Activated T-cell treated with anti-CD3 and anti-CD28 coated beads for 48 hours (primary cell): ENCODE measurements at places on chromosomes 1 and 21.

DNA sequence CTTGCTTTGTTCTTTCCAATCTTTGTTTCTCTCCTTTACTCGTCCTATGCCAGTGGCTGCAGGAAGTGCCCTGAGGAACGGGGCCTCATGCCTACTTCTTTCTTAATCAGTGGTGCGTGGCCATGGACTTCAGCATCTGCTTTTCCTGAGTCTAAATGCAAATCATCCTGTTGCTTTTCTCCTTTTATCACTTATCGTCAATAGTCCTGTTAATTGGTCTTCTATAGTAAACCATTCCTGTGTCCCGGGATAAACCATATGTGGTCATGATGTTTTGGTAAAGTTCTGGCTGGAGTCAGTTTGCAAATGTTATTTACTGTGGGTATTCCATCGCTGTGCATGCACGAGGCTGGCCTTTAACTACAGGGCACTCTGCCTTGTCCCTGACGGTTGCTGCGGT is 47.5 kb downstream of the AGPAT3 start:
- DNase-seq = no peak

DNA sequence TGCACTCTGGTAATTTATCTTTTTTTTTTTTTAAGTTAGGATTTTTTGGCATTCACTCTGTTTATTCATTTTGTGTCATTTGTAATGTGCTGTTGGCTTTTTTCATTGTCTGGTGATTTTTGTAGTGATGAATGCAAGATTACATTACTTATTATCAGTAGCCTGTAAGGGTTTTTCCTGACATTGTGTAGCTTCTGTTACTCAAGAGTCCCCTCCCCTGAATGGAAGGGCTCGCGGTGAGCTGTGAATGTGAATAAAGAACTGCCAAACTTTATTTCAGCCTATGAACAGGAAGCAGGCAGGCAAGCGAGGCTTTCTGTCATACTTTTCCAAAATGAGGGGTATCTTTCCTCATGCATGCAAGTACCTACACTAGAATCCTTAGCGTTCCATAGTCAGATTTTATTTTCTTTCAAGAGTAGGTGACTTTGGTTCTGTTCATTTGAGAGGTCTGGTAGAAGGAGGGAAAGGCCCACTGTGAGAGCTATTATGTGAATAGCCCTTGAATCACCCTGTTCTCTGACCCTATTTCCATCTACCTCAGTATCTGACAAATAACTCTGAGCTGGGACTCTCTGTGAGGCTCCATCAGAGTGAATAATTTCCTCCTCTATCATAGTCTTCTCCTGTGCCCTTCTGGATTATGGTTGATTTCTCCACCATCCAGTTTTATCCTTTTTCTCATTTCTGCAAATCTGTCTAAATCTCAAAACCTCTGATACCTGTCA is 114.0 kb downstream of the CD247 start:
- no peak for DNase-seq

DNA sequence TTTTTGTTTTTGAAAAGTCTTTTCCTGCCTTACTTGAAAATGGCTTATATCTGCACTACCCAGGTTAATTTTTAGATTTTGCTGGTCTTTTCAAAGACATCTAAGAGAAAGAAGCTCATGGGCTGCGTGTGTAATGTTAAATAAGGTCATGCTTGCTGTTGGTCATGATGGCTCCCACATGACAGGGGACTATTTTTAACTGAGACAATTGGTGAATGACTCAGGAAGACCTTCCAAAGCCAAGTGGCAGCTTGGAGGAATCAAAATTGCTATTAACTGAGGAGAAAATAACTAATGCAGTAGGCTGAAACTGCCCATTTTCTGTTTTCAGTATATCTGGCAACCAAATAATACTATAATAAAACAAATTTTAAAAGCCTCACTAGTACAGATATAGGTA is 117.1 kb upstream of the SPAG17 start:
- DNase-seq = no peak

- DNase-seq = no peak
Observed at GRCh38 chr1:41518471-41518870, 34.0 kb upstream of the EDN2 start.

DNA sequence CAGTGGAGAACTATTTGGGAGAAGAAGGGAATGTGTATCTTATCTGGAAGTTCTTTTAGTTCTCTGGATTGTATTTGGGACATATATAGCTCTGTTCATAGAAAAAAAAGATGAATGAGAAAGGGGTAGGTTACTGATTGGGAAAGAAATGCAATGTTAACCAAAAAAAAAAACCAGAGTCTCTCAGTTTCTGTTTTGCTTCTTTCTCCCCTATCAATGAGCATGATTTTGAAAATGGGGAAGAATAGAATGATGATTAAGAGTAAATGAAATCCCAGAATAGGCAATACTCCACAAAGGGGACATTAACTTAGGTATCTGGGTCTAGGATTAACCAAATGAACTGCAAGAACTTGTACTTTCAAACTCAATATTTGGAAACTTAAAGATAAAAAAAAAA is 92.9 kb downstream of the RHOU start:
- no peak for DNase-seq

DNA sequence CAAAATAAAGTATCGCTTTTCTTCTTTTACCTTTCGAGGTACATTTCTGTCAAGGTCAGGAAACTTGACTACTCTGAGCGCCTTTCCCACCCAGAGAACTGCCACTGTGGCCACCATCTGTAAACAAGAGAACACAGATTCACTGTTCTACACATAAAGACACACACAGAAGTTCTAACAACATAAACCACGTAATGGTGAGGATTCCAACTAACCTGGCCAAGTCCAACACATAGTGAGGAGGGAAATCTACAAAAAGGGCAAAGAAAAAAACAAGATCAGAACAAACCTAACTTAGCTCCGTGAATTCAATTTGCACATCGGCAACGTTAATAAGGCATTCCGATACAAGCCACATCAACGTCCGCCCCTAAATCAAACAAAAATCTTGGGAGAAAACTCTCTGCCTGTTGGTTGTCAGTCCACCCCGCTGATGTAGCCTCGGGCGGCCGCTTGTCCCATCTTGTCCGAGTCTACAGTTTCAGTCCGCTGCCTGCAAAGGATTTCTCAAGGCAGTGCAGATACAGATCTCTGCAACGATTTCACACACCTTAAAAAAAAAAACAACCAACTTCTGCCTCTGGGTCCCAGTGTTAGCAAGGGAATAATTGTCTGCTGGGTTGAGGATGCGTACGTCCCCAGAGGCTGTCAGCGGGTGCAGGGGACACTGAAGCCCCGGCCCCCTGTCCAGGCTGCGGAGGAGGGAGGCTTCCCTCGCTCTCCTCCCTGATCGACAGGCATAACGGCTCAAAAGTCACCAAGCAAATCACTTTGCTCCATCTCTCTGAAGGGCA is 1.0 kb downstream of the SLC35D1 start:
- no peak for DNase-seq

DNA sequence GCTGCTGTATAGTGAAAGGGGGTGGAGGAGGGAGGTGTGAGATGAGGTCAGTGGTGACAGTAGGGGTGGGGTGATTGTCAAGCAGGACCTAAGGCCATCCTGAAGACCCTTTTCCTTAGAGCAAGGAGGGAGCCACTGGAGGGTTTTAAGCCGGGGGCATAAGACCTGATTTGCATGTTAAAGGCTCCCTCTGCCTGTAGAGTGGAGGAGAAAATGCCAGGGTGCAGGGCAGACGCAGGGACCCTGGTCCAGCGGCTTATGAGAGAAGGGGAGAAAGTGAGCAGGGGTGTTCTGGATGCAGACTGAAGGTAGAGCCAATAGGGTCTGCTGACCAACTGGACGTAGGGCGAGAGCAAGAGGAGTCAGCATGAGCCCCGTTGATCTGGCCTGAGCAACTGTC is 154.1 kb downstream of the TRABD2B start:
- no peak for DNase-seq

GRCh38 chr1:21337454-21337927 is 47.2 kb upstream of the ECE1 start:
- DNase-seq = no peak

- DNase-seq = no peak
Observed at GRCh38 chr1:80989455-80989854, 811.3 kb upstream of the ADGRL2 start.

DNA sequence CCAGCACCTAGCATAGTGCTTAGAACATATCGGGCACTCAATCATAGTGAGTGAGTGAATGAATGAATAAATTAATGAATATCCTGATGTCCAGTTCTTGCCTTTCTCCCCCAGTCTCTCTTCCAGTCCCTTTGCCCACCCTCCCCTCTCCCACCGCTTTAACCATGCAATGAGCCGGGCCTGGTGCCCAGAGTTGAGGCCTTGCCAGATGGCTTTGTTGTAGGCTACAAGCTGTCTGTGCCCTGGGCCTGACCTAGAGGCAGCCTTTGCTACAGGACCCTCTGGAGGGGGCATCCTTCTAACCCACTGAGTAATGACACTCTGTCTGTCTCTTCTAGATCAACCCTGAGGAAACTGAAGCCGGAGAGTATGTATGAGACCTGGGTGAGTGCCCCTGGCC is 6.9 kb downstream of the CASQ1 start:
- no peak for DNase-seq

GRCh38 chr21:25903607-25904006 is 168.8 kb downstream of the GABPA start:
- no peak for DNase-seq

- no peak for DNase-seq
Observed at GRCh38 chr1:186194107-186194756, 180.8 kb downstream of the TPR start.

DNA sequence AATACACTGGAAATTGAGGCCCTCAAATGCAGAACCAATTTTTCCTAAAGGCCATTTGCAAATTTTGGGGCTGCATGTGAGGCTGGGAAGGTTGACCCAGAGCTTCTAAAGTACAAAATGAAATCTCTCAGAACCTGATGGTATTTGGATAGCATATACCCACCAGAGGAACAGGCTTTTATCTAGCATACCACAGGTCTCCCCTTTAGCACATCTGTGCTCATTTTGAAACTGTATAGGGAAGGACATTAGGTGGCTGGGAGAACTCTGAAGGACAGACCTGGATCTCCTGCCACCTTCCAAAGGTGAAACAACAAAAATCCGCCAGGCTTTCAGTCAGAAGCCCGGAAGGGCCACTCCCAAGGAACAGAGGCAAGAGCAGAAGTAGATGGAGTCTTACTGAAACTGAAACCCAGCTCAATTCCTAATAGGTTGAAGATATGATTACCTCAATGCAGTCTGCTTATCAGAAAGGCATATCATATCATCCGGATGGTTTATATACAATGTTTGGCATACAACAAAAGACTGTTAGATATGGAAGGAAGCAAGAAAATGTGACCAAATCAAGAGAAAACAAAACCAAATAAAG is 11.6 kb downstream of the CD55 start:
- DNase-seq = no peak

GRCh38 chr1:178397678-178398077 is 99.1 kb downstream of the CLEC20A start:
- no peak for DNase-seq

DNA sequence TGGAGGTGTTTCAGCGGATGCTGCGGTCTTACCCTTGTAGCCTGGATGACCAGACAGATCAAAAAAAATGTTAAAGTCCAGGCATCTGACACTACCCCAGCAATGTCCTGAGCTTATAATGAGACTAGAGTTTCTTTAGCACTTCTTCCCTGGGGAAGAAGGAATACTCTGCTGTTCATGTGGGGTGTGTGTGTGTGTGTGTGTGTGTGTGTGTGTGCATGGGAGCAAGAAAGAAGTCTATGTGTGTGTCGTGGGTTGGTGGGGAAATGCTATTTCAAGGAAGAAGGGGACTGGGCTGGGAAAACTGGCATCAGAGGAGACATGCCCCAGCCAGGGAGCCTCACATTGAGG is 3.0 kb upstream of the RASSF5 start:
- DNase-seq = no peak

GRCh38 chr1:97770376-97770775 is 150.5 kb downstream of the DPYD start:
- no peak for DNase-seq

DNA sequence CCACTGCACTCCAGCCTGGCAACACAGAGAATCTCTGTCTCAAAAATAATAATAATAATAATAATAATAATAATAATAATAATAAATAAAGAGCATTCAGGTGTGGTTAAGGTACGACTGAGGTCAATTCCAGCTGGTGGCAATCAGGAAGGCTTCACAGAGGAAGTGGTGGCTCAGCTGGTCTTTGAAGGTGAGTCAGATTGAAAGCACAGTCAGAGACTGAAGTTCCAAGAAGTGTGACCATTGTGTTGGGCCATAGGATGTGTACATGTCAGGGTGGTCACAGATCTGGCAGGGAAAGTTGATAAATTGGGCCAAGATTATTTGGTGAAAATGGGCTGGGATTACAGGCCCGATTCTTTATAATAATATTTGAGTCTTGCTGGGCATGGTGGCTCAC is 31.0 kb upstream of the MED18 start:
- DNase-seq = no peak

GRCh38 chr1:110070671-110071242 is at the start of gene ALX3:
Gene ALX3, minus strand, starts transcription at chr1:110070672. Its CDS starts 60 bp downstream, at chr1:110070612.
- no peak for DNase-seq

DNA sequence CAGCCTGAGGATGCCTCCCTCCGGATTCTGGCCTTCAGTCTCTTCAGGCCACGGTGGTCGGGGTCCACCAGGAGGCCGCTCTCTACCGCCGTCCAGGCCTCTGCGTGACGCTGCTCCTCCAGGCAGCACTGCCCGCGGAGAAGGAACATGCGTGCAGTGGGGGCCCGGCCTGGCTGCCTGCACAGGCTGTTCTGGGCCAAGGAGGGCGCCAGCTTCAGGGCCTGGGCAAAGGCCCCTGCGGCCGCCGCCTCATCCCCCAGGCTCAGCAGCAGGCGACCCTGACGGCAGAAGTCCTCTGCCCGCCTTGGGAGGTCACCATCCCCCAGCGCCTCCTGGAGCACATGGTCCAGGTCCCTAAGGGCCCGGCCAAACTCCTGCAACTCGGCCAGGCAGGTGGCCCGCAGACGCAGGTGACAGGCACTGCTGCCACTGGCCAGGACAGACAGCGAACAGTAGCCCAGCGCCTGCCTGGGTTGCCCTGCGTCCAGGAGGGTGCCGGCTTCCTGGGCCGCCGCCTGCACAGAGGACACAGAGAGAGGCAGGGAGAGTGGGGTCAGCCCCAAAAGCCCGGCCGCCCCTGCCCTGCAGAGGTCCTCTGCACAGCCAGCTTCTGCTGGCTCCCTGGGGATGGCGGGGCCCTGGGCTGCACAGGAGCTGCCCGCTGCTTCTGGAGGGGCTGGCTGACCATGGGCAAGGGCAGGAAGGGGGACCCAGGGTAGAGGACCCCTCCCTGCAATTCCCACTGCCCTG is 8.7 kb upstream of the MMEL1 start:
- DNase-seq = no peak

DNA sequence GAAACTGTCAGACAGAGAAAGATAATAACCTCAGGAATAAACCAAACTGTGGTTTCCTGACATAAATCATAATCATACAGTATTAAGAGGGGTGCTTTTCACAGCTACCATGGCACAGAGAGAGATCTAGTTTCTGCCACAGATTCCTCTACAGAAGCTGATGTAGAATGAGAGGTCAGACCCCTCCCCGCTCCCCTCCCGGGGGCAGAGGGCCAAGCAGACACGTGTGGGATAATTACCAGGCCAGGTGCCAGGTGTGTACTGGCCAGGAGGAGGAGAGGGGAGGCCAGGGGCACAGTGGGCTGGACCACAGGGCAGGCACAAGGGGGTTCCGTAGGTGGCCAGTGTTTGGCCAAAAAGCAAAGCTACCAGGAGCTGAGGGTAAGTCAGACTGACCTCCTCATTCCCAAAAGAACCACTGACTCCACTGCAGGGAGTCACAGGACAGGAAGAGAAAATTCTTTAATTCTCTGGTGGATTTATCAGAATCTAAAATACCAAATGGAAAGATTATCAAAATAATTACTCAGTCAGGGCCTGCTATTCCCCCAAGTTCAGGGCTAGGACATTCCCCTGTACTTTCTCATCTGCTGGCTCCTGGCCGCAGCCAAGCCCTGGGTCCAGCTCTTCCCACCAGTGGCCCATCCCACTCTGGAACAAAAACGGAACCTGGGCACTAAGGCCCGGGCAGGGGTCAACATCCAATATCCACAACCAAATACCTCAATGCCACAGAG is 30.0 kb downstream of the C2CD2 start:
- no peak for DNase-seq
